ENCODE measurements at places on chromosomes 16 and 17.

DNA sequence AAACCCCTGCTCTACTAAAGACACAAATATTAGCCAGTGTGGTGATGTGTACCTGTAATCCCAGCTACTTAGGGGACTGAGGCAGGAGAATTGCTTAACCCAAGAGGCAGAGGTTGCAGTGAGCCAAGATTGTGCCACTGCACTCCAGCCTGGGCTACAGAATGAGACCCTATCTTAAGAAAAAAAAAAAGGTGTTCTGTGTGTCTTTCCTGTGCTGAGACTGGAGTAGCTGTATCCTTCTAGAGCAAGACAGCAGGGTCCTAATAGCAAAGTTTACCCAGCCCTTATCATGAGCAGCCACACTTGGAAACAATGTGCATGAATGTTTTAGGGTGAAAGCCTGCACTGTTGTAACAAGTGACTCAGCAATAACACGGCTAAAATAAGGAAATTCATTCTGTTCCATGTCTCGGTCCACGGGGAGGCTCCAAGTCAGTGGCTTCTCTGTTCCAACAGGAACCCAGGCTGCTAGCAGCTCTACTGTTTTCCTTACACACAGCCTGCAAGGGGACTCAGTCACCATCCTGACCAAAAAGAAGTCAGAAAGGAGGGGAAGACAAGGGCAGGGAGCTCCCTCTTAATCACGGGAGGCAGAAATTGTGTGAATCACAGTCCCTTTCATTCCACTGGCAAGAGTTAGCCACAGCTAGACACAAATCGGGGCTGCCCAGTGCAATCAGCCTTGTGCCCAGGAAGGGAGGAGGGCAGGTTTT lies 7.1 kb upstream of the SLC5A11 start:
- no peak for DNase-seq

- no peak for DNase-seq
Observed at GRCh38 chr17:31857920-31858641, 963 bp downstream of the COPRS start.

- no peak for DNase-seq
Observed at GRCh38 chr17:1055751-1056645, 59.1 kb downstream of the TIMM22 start.

- DNase-seq, result no peak
Observed at GRCh38 chr17:19534562-19535149, 1.0 kb downstream of the SLC47A1 start.

DNA sequence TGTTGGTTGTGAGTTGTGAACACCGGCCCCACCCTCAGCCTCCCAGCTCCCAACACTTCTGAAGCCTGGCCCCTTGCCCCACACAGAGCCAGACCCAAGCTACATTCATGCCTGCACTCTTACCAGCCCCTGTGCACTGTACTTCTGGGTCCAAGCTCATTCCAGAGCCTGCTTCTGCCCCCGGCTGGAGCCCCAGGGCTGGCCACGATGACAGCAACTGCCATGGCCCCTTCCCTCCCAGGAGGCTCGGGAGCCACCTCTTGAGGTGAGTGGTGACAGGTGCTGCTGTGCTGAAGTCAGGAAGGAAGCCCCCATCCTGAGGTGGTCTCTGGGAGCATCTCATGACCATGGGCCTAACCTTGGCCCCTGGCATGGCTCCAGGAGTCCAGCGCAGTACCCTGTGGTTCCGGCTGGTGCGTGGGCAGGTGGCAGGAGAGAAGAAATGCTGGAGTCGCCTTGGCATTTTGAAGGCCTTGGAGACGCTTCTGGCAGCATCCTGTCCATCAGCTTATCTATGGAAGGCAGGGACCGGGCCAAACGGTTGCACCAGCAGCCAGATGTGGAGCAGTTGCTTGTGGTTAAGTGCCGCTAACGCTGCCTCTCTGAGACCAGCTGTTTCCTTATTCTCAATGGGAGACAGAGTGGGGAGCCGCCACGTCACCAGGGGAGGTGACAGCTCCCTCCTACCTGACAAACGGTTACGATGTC lies 3.9 kb upstream of the CDT1 start:
- DNase-seq, result no peak

DNA sequence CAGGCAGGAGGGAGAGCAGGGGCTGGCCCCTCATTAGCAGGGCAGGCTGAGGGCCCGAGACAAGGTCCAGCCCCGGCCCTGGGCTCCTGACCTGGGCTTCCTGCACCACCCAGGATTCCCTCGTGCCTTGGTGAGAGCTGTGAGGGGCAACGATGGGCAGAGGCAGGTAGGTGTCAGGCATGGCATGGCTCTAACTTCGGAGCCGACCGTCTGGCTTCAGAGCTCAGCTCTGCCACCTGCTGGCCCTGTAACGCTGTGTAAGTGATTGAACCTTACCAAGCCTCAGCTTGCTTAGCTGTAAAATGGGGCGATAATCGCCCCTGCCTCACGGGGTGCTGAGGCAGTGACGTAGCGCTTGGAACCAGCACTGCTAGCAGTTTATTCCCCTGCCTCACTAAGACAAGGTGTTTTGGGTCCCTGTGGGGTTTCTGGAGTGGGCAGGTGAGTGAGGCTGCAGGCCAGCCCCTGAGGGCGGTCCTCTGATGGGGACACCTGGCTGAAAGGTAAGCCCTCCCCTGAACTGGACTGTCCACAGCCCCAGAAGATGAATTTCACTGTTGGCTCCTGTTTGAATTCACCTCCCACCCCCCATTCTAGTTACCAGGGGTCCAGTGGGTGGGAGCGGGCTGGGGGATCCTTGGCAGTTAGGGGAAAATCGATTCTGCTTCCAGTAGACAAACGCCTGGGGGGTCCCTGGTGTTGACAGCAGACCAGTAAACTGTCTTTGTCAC lies 184.8 kb upstream of the GSE1 start:
- peak; percentile 41 for DNase-seq

GRCh38 chr17:7850701-7851437 lies 4.0 kb upstream of the TMEM88 start:
- no peak for DNase-seq

GRCh38 chr17:68807998-68808772 lies 147.0 kb downstream of the ABCA8 start:
- DNase-seq, result no peak

- no peak for DNase-seq
Observed at GRCh38 chr16:87658564-87659225, 56.4 kb downstream of the JPH3 start.

DNA sequence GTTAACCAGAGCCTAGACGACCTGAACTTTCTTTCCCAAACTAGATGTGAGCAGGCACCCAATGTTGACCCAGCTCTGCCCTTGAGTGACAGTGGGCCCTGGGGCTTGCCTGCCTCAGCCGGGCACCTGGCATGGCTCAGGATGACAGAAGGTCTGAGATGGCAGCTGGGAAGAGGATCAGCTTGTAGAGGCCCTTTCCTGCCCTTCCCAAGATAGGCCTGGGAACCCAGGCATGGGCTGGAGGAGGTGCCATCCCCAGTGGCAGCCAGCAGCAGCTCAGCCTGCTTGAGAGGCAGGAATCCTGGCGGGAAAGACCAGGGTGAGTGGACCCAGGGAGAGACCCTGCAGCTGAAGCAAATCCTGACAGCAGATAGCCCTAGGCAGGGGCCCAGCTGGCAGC lies 59.1 kb downstream of the PIPOX start:
- no peak for DNase-seq

Measured in left lung (tissue), 14 donors.